ENCODE measurements at places on chromosomes 2 and 18.

DNA sequence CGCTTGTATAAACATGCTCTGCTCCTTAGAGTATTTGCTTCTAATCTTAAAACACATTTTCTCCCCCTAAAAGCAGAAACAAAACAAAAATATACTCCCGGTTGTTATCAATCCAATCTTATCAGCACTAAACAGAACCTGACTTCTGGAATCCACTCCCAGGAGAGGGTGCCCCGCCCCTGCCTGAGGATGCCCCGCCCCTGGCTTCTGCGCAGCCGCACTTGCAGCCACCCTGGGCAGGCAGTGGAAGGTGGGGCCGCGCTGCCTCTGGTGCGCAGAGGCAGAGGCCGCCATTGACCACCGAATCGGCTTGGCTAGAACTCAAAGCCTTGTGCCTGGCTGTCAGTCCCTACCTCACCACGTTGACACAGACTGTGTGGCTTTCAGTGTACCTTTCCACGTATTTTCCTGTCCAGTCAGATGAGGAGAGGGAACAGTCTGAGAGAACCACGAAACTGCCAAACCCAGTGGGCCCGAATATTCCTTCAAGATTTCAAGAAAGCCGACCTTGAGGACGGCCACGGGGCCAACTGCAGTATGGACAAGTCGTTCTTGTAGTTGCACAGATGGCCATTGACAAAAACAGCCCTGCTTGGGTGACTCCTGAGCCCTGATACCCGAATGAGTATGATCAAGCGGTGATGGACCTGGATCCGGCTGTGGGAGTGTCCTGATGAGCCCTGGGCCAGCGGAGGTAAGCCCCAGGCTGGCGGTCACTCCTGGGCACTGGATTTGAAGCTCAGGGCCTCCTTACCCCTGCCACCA lies 46.2 kb upstream of the ARHGAP28 start:
- DNase-seq: no peak

DNA sequence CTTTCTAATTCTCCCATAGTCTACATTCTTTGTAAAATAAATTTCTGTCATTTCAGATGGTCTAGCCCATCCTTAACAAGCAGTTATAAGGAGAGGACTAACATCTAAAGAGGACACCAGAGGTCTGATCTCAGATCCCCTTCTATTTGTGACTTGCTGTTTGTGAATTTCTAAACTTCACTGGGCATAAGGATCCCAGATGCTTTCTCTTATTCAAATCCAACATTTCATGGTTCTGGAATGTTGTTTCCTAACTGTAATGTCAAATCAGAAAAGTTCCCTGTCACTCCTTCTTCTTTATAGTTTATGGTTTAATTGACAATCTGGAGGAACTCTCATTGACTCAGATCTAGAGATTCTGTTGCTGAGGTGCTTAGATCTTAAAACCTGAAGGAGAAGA lies 430.2 kb downstream of the MEIS1 start:
- no peak for DNase-seq

GRCh38 chr2:143347271-143347695 lies 218.1 kb downstream of the ARHGAP15 start:
- no peak for DNase-seq

DNA sequence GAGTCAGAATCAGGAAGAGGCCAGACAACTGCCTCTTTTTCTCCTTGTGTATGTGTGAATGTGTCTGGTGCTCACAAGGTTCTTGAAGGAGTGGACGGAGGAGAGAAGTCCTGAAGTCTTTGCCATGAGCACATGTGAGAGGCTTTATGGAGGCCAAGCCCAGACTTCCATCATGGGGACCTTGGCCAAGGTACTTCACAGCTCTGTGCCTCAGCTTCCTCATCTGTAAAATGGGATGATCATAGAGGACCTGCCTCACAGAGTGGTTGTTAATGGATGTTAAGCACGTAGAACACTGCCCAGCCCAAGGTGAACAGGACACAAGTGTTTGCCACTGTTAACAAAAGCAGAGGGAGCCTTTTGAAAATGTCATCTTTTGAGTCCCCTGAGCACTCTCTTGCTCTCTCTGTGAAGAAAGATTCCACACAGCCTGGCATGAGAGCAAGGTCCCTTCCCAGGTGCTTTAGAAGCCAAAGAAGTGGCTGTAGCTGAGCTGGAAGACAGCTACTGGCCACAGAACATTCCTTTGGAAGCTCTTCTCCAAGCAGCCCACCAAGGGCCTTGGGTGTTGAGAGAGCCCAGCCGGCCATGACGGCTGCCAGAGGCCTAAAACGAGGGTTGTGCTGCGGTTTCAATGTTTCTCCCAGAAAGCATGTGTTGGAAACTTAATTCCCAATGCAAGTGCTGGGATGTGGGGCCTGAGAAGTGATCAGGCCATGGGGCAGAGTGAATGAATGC lies 41.8 kb upstream of the ASPRV1 start:
- no peak for DNase-seq

GRCh38 chr2:138170485-138170884 lies 206.2 kb downstream of the HNMT start:
- DNase-seq: no peak

DNA sequence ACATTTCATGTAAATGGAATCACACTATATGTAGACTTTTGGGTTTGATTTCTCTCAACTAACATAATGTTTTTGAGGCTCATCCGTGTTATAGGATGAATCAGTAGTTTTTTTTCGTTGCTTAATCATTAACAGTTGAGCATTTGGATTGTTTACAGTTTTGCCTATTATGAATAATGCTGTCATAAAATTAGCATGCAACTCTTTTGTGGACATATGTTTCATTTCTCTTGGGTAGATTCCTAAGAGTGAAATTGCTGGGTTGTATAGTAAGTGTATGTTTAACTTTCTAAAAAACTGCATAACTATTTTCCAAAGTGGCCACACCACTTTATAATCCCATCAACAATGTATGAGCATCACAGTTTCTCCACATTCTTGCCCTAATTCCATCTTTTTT lies 7.7 kb upstream of the RHBDD1 start:
- no peak for DNase-seq

DNA sequence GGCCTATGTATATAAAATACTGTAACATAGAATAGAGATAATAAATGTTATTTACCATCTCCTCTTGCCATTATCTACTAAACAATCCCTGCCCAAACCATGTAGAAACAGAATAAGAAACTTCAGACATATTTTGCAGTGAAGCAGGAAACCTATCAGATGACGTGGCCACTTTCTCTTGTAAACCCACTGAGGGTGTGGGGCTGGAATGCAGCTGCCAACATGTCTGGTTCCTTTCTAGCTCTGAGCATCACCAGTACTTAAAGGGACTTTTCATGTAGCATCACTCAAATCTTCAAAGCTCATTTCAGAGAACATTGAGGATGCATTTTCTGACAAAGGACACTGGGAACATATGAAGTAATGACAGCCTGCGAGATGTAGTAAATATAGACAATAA lies 251.8 kb downstream of the LPIN1 start:
- no peak for DNase-seq

DNA sequence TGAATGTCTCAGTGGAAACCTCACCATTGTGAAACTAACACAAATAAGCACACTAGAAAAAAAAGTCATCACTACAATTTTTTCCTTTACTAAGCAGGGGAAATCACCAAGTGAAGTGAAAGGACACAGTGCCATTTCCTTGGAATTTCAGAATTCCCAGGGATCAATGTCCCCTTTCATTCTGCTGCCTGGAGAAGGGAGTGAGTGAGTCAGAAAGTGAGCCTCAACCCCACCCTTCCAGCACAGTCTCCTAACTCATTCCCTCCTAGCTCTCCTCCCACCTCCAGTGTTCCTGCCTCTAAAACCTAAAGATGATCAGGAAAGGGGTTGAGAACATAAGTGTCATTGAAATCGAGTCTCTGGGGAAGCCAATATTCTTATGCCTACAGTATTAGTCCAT lies 608.5 kb downstream of the RNF144A start:
- DNase-seq: no peak

DNA sequence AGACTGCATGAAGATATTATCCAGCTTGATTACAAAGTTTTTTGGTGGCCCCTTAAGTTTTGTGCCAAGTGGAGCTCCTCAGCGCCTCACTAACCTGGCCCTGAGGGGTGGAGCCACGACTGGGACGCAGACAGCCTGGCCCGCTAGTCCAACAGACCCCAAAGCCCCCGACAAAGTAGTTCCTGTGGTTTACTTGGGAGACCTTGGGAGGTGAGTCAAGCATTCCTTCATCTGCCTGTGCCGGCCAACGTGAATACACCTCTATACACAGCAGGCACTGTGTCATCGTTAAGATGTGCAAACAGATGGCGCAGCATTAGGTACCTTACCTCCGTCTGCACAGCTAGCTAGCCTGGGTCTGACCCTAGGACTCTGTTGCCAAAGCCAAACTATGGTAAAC lies 55.0 kb upstream of the LAMA1 start:
- DNase-seq: no peak

- DNase-seq: no peak
Measured at GRCh38 chr18:77038182-77038858, 94.3 kb downstream of the MBP start.

GRCh38 chr18:24362757-24363156 lies 34.9 kb downstream of the OSBPL1A start:
- DNase-seq: no peak

- no peak for DNase-seq
Measured at GRCh38 chr2:230812033-230812432, 52.7 kb upstream of the ITM2C start.

- DNase-seq: no peak
Measured at GRCh38 chr2:30301551-30301950, 70.2 kb downstream of the LBH start.

Data from femur (tissue), 1 donor.